Panc1 (cell line): ENCODE measurements at places on chromosomes 6 and 20. TPM values are rescaled to one million over a fixed set of nuclear protein-coding genes. Genes with fewer than 3 reads are reported as not detected.

- no peak for DNase-seq
Observed at GRCh38 chr6:167493976-167494697, 169.3 kb downstream of the TTLL2 start.

- no peak for DNase-seq
Observed at GRCh38 chr20:36062799-36063198, 91.7 kb upstream of the EPB41L1 start.

DNA sequence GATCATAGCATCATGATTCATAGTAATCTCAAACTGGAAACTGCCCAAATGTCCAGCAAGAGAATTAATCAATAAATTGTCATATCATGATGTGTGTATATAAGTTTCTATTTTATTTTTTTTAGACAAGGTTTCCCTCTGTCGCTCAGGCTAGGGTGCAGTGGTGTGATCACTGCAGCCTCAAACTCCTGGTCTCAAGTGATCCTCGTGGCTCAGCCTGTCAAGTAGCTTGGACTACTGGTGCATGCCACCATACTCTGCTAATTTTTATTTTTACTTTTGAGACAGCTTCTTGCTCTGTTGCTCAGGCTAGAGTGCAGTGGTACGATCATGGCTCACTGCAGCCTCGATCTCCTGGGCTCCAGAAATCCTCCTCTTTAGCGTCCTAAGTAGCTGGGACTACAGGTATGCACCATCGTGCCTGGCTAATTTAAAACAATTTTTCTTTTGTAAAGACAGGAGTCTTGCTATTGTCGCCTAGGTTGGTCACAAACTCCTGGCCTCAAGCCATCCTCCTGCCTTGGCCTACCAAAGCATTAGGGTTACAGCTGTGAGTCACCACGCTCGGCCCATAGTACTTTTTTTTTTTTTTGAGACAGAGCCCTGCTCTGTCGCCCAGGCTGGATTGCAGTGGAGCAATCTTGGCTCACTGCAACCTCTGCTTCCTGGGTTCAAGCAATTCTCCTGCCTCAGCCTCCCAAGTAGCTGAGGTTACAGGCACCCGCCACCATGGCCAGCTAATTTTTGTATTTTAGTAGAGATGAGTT, 8.7 kb upstream of the ATRN start:
- no peak for DNase-seq

DNA sequence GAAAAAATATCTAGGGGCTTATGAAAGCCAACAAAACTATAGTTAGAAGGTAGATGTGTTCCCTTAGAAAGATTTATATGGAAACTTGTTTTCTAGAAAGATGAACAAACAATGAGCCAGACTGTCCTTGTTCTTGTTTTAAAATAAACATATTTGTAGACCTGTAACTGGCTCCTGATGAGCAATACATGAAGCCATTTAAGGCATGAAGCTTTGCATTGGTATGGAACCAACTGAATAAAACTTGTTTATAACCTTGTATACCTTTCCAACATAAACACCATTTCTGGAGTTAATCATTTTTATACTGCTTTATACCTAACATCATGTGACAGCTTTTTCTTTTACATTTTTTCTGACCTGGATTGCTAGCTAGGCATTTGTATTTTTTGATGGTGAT, 247.8 kb downstream of the PRL start:
- DNase-seq, result no peak

The CAP2 gene
- total RNA-seq, result 37.0 TPM

GRCh38 chr6:69286331-69286730, 510.5 kb downstream of the LMBRD1 start:
- no peak for DNase-seq
